ENCODE measurements at places on chromosomes 1 and 21. TPM values are rescaled to one million over a fixed set of nuclear protein-coding genes. Genes with fewer than 3 reads are reported as not detected.

ABCG1 gene
- 4.0 TPM for total RNA-seq

KPNA6 gene
- total RNA-seq, result 120 TPM

CSF3R gene
- total RNA-seq, result not detected

IFI44 gene
- not detected for total RNA-seq

DNA sequence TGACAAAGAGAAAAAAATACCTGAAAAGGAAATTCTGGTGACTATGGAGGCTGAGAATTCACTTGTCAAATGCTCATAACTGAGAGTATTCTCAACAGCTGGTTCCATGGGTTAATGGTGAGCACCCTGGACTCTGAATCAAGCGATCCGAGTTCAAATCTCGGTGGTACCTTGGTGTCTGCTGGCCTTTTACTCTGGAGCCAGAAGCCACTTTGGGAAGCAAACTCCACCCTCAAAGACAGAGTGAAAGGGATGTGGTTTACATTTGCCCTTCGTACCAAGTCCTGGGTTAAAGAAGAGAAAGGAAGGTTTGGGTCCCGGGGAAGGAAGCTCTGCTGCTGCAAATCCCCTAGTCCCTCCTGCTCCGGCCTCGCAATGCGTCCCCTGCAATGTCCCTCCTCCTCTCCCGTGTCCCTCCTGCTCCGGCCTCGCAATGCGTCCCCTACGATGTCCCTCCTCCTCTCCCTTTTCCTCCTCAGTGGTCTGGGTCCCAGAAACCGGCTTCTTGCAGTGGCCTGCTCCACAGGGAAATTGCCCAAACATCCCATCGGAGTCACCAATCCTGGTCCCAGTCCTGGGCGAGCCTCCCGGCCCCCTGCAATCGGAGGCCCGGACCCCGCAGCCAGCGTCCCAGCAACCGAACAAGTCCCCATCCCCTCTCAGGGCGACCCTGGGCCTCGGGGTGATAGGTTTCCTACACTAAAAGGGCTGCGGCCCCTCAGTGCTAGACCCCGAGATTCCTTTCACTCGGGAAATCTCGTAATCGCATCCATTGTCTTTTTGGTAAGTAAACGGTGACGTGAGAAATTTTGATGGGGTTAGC, 129.4 kb downstream of the PPIAL4G start:
- DNase-seq, result no peak

DNA sequence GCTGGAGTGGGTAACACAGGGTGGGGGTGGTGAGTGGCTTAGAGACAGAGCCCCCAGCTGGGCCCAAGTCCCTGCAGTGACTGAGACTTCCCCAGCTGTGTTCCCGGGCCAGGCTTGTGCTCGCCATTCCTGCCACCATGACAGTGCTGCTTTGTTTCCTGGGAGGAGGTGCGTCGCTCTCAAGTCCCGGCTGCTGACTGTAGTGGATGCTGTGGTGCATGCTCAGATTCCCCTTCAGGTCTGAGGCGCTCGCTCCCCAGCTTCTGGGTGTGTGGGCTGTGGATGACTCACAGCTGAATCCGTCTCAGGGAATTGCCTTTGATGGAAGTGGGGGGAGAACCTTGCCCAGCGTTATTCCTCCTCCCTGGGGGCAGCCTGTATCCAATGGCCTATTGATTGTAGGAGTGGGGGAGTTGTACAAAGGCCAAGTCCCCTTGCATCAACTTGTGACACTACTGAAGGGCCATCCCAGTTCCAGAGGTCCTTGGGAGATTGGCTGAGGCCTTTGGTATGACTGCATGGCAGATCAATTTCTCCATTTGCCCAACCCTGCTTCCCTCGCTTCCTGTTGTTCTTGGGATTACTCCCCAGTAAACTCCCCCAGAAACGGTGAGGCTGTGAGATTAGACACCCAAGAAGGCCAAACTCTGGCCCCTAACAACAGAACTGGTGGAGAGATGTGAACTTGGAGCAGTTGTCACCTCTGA, 17.8 kb upstream of the POU3F1 start:
- no peak for DNase-seq

DNA sequence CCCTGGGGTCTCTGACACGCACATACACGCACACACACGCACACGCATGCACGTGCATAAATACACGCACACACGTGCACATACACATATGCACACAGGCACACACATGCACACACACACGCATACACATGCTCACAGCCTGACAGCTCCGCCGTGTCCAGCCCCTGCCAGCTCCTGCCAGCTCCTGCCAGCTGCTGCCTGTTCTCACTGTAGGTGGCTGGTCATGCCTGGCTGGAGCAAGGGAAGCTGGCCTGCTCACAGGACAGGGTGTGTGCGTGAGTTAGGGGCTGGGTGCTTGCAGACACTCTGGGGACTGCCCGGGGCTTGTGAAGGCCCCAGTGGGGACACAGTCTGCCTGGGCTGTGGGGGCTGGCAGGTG, 4.9 kb downstream of the PLCH2 start:
- DNase-seq, result no peak

DNA sequence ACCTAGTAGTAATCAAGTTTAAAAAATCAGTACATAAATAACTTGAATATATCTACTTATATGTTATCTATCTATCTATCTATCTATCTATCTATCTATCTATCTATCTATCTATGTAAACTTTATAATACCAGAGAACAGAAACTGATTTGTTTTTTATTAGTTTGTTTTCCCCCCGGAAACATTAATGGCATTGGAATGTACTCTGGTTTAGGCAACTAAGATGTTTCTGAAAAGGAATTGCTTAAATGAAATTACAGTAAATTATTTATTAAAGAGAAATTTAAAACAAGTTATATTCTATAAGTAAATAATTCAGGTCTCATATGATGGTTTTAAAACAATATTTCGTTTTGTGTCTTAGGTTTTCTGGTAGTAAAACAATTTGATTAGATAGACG, 681.0 kb upstream of the ADAMTS5 start:
- no peak for DNase-seq

DNA sequence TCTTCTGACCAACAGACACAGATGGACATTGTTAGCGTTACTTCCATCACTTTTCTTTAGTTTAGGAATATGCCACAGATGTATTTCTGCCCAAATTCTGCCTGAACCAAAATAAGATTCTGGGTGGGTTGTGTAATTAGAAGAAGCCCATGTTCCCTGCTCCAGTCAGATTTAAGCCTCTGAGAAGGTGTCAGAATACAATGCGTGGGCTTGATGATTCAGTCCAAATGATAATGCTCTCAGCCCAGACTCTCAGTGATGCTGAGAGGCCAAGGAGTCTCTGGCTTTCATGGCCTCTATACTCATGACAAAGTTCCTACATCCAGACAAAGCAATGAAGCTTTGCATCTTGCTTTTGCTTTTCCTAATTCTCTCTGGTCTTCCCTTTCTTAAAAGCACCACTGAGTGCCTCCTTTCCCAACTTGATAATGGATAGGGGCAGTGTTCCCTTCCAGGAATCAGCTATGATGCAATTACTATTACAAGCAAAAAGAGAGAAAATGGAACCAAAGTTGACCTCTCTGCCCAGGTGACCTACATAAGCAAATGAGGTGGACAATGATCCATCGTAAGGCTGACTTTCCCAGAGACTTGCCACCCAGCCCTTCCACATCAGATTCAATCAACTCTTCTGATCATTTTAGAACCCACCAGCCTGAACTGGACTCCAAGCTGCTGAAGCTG, 8.8 kb downstream of the SEC16B start:
- DNase-seq, result no peak
